GM12891 (cell line): ENCODE measurements at places on chromosomes 13 and 19.

- no peak for DNase-seq
These were observed 47.1 kb upstream of the ZMYM5 start for GRCh38 chr13:19910336-19911072.

DNA sequence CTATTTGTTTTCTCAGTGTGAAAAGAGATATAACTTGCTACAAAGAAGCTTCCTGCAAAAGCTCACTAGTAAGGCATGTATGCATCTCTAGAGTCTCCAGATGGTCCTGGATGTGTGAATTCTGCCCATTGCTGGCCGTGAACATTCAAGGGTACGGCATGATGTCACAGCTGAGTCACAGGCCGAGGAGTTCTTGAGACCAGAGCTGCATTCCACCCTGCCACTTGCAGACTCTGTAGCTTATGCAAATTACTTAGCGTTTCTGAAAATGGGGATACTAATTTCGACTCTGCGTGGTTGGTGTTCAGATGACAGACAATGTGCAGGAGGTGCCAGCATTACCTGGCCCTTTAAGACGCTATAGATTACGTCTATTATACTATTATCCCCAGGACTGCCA is 470.7 kb downstream of the ZNF536 start:
- no peak for DNase-seq

DNA sequence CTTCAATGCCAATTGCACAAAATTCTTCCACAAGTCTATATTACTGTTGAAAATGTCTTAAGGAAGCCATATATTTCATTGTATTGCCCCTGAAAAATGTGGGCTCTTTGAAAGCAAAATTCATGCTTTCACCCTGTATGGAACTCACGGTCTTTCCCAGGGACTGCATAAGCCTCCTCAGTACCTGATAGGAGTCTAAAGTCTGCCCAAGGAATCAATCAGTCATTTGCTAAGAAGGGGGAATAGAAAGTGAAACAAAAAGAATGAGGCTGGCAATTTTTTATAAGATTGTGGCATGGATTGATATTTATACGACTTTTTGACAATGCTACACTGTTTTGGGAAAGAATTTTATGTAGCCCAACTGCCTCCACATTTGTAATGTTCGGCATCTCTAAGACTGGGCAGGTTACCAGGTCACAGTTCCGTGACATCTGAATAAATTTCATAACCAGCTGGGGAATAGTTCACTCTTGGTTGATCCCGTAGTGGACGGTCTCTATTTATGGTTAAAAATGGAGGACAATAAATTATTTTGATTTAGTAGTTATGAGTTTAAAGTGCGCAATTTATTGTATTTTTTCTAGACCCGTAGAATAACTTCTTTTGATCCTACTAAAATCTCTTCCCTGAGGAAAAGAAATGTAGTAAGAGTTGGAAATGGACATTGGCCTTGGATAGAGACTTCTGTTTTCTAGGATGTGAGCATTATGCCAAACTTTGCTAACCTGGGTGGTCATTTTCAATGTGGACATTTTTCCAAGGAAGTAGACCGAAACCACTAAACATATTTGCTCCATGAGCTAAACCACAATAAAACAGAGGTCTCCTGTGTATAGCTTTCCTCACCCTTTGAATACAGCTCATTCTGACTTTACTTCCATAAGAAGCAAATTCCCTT is 1585.4 kb downstream of the EFNB2 start:
- no peak for DNase-seq

DNA sequence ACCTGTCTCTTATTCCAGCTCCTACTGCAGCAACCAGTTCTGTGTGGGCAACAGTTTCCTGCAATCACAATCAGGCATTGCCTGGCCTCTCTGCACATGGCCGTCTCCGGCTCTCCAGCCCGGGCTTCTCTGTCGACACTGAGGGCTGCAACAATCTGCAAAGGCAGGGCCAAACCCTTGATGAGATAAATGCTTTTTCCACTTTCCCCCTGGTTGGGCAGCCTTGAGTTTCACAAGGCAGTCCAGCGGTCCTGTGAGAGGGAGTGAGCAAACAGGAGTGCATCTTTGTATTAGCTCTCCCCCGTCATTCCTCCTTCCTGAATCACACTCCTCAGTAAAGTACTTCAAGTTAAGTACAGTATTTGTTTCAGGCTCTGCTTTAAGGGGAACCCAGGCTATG is 40.7 kb upstream of the VWA8 start:
- no peak for DNase-seq

DNA sequence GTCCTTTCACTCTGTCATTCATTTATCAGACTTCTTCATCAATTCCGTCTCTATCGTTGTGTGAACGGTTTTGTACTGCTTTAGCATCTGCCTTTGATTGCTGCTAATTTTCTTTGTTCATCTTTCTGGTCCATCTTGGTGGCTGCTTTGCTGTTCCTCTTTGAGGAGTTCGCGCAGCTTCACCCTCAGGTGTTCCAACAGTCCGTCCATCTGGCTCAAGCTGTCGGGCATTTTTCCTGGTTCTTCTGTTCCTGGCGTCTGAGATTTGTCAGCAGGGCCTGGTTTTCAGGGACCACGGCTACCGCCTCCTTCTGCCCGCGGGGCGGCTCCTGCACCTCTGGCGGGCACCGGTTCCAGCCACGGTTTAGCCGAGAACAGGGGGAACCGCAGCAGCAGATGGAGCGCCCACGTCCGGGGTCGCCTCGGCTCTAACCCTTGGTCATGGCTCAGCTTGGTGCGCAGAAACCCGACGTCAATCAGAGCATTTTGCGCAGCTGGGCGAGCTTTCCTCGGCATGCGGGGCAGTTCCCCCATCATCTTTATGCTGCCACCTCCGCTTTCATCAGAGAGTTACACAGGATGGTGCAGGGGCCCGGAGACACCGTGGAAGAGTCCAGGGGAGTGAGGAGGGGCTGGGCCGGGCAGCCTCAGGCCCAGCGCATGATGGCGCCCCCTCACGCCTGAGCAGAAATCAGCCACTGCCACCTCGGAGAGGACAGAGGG is 89.5 kb downstream of the ZNF100 start:
- no peak for DNase-seq

DNA sequence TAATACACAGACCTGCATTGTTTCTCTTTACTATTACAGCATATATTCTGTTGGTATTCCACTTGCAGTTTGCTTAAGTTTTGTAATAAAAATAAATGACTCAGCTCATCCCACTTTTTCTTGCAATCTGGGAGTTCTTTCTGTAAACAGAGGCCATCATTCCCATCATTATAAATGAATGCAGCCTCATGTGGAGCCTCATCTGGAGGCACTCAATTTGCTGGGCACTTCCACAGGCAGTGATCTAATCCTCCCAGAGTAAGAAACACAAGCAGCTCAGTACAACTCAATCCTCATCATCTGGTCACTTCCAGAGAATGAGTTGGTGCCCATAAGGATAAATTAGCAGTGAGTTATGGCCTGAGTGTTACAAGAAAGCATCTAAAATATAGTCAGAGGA is 2801.9 kb downstream of the PCDH9 start:
- no peak for DNase-seq
